ENCODE measurements at places on chromosomes 5 and 9.
A peak's percentile ranks its signal among the peaks of the same experiment; 100 is the strongest.

DNA sequence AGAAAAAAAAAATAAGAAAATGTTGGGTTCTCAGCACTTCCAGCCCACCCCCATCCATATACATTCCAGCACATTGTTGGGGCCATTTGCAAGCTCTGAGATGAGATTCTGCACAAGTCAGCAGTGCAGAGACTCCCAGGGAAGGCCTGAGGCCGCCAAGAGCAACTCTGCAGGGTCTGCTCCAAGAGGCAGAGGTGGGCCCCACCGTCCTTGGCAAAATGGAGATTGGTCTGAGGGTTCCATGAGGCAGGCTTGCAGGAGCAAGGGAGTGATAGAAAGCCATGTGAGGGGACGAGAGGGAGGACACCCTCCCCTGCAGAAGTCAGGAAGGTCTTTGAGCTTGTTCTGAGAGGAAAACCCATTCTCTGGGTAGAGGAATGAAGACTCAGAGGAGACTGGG lies 51.9 kb upstream of the SAP30L start:
- DNase-seq: no peak

DNA sequence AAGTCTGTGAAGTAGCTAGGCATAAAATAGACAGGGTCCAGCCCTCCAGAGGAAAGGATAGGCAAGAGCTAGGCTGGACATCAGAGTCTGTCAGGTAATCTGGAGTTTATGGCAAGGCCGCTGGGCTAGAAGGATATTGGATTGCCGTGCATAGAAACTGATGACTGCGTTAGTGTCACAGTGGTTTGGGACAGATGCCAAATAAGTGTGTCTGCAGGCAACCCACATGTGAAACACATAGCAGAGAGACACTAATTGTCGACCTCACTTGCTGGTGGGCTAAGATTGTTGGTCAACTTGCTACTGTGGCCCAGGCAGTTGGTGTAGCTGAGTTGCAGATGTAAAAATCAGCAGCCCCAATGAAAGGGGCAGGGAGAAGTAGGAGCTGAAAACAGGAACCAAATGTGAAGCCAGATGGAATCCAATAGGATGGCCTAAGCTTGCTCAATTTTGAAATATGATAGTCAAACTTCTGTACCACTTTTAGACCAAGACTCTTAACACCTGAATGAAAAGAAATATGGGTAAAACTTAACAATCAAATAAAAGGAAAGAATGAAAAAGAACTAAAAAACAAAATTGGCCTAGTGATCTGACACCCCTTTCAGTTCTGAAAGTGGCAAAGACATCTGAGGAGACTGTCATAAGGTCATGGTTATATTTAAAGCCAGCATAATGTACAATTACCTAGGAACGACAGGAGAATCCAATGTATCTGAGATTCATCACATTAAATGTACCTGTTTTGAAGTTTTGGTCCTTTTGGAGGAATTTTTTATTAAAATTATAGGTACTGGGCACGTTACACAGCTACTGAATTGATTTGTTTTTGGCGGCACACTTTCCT lies 243.3 kb upstream of the ACTBL2 start:
- no peak for DNase-seq

- DNase-seq: no peak
Observed at GRCh38 chr5:33850100-33850594, 41.6 kb downstream of the ADAMTS12 start.

GRCh38 chr9:109506097-109506712 lies 8.1 kb upstream of the PTPN3 start:
- DNase-seq: no peak

GRCh38 chr5:56774957-56775356 lies 40.4 kb upstream of the MAP3K1 start:
- no peak for DNase-seq

DNA sequence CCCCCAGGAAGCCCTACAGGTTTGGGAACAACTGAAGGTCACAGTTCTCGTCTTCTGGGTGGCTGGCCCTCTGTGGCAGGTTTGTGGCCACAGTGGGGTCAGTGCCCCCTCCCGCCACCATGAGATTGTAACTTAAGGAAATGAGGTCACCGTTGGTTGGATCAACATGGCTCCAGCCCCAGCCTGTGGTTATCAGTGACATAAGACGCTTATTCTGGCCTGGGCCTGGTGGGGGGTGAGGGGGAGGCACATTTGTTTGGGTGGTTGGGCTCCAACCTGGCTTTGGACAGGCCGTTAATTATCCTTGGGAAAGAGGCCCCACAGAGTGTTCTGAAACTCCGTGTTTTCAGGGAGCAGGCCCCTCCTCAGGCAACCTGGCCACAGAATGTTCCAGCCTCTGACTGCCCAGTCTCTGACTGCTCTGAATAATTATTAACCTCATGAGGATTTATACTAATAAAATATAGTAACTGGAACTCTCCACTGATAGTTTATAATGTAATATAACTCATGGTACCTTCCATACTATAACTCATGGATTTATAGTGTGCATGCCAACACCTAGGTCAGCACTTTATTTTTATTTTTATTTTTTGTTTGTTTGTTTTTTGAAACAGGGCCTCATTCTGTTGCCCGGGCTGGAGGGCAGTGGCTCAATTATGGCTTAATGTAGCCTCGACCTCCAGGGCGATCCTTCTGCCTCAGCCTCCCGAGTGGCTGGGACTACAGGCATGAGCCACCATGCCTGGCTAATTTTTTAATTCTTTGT lies 58.0 kb upstream of the RPL26L1 start:
- no peak for DNase-seq

DNA sequence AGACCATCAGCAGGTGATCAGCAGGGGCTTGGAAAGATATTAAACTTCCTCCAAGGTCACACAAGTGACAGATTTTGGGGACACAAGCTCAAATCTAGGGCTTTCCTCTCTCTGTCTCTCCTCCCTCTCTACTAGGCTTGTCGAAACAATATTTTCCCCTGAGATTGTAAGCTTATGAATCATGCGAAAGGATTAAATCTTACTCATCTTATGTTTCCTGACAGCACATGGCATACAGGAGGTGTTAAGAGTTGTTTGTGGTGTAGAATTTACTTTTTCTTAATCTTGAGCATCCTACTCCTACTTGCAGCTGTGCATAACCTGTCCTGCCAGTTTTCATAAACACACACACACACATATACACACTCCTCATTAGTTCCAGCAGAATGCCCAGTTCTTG lies 186.3 kb downstream of the MARCHF11 start:
- DNase-seq: no peak

- no peak for DNase-seq
Observed at GRCh38 chr5:40121236-40121635, 558.5 kb upstream of the PTGER4 start.

DNA sequence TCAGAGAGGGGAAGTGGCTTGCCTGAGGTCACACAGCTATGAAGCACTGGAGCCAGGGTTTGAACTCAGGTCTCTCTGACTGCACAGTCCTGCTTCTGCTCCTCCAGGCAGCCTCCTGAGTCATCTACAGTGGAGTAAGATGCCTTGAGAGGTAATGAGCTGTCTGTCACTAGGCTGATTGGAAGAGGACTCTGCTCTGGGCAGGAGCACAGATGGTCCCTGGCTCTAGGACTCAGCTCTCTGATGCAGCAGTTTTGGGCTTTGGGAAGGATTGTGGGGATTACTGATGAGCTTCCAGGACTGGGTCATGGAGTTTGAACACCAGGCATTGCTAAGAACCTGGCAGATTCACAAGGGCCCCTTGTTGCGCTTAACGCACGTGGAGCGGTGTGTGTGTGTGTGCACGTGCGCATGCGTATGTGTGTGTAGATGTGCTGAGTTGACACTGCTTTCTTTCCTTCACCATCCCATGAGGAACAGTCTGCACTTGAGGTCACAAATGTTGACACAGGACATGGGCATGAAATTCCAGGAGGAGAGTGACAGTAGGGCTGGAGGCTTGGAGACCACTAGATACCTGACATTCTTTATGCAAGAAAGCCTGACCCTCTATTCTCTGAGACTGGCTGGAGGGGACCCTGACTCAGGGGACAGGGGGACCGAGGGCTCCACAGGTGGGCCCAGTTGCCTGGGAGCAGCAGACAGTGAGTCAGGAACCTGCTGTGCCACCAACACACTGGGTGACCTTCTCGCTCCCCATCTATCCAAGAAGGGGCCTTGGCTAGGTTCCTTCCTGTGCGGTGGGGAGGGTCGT lies 170.5 kb downstream of the RGS3 start:
- DNase-seq: no peak

- DNase-seq: no peak
Observed at GRCh38 chr5:82408033-82408432, 129.9 kb upstream of the RPS23 start.

DNA sequence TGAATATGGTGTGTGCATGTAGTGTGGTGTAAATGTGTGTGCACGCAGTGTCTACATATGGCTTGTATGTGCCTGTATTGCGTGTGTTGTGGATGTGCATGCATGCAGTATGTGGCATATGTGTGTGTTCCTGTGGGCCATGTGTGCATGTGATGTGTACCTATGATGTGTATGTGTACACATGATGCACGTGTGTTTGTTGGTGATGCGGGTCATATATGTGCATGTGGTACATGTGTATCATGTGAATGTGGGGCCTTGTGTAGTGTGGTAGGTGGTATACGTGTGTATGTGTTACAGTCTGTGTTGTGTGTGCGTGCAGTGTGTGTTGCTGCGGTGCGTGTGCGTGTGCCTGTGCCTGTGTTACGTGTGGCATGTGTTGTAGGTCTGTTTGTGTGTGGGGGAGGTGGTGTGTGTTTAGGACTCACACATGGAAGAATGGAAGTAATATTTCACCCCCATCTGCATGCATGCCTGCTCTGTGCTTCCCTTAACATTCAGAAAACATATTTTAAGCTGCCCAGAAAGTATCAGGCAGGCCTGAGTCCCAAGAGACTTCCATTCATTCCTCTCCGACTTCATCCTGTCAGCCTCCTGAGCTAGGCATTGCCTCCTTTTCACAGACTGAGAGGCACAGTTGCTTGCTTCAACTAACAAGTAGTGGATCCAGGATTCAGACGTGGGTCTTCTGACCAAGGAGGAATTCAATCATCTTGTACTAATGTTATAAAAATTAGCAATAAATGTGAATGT lies 55.4 kb upstream of the RUFY1 start:
- DNase-seq: no peak

- DNase-seq: peak; percentile 41
Observed at GRCh38 chr5:135488727-135489465, 36.7 kb upstream of the TIFAB start.

GRCh38 chr5:95759005-95759404 lies 27.9 kb downstream of the RHOBTB3 start:
- no peak for DNase-seq

GRCh38 chr9:136304456-136304855 lies 562 bp upstream of the CCDC187 start:
- no peak for DNase-seq

GRCh38 chr5:28862137-28862859 lies 1823.9 kb upstream of the CDH9 start:
- DNase-seq: peak; percentile 3

DNA sequence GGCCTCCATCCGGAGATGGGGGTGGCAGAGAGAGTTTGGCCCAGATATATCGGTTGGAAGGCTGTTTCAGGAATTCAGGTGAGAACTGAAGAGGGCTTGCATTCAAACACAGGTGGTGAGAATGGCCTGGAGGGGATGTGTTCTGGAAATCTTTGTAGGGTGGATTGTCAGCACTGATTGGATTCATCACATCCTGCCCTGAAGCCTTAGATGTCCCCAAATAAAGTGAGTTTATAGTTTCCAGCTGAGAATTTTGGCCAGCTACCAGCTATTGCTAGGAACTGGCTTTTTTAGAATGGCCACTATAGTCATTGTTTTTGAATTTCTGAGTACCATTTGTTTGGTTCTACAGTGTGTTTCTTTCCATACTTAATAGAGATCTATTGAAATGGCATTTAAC lies 46.1 kb upstream of the ANKH start:
- DNase-seq: no peak

- DNase-seq: no peak
Observed at GRCh38 chr5:29939988-29940387, 1253.5 kb upstream of the CDH6 start.

- no peak for DNase-seq
Observed at GRCh38 chr9:27489087-27489876, 34.8 kb upstream of the IFNK start.

- no peak for DNase-seq
Observed at GRCh38 chr5:82728926-82729702, 348.1 kb downstream of the TMEM167A start.

GRCh38 chr9:129456549-129457324 lies 164.2 kb downstream of the C9orf50 start:
- no peak for DNase-seq

- no peak for DNase-seq
Observed at GRCh38 chr9:101567725-101568350, 26.9 kb downstream of the PPP3R2 start.

DNA sequence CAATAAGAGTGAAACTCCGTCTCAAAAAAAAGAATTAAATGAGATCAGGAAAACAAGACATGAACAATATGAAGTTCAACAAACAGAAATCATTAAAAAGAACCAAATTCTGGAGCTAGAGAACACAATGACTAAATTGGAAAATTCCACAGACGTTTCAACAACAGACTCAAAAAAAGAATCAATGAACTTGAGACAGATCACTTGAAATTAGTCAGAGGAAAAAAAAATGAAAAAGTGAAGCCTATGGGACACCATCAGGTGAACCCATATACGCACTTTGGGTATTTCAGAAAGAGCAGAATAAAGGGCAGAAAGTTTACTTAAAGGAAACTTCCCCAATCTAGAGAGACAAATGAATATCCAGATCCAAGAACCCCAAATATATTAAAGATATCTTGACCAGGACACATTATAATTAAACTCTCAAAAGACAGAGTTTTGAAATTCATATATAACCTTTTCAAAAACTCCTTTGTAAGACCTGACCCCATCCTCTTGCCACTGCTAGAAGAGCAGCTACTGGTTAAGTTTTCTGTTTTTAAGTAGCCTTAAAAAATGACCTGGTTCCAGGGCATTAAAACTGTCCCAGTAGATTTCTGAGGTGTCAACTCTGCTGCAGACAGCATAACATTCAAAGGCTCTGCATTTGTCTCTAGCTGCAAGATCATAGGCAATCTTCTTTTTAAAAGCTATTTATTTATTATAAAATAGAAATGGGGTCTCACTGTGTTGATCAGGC lies 7.7 kb upstream of the MATR3 start:
- no peak for DNase-seq

DNA sequence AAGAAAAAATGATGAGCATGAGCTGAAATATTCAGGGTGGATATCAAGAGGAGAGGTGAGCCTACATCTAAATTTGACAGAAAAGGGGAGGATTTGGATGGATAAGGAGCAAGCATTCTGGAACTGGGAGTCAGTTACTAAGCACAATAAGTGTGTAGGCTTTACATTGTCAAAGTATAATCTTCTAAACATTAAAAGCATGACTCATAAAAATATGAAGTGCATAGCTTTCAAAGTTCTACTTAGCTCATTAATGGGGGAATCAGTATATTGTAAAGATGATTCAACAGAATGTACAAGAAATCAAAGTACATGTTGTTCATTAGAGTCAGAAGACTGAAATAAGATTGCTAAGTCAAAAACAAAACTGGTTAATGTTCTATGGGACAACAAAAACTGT lies 248.0 kb upstream of the GAS1 start:
- no peak for DNase-seq
